ENCODE measurements at places on chromosomes 6 and 20.

DNA sequence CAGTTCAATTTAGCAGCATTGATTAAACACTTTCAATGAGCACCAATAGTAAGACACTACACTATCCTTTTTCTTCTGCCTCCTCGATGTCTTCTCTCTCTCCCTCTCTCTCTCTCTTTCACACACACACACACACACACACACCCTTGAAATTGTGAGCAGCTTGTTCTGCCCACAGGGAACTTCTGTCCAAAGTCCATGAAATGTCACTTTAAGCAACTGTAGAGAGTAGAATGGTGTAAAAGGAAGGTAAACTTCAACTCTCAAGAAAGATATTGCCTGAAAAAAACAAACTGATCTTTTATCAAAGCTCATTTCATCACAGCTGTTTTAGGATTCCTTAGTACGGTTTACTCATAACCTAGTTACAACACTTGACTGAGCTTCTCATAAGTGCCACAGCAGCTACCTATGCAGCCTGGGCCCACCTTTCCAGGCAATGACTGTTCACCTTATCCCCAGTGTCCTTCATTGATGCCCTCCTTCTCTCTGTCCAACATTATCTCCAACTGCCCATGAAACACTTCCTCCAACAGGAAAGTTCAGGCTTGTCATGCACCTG lies 107.0 kb downstream of the TNFRSF21 start:
- DNase-seq, result no peak

DNA sequence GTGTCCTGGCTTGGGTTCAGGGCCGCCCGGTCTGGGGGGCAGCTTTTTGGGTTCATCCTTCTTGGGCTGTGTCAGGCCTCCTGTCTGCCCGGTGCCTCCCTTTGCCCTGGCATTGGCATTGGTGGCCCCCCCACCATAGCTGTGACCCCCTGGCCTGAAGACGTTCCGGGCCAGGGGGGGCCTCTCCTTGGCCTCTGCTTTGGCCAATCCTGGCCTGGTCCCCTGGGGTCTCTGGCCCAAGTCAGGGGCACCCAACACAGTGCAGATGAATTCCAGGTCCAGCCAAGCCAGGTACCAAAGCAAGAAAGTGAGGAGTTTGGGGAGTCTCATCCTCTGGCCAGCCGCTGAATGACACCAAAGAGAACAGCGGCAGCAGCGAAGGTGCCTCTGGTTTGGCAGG lies 429 bp downstream of the GDF5 start:
- no peak for DNase-seq

GRCh38 chr6:125834348-125834747 lies 43.6 kb downstream of the NCOA7 start:
- no peak for DNase-seq

DNA sequence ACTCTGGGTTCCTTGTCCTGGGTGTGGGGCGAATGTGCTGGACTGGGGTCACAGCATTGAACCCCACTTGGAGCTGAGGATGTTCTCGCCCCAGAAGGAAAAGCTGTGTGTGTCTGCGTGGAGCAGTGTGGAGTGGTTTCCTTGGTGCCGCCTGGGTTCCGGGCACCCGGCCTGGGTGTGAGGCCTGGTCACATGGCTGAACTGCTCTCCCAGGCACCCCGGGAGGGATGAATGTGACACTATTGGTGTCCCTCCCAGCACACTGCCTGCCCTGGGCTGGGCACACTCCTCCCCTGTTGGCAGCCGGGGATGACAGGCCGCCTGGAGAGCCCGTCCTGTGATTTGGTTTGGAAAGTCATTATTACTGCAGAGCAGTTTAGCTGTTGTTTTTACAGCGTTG lies 12.3 kb downstream of the MYT1 start:
- no peak for DNase-seq

DNA sequence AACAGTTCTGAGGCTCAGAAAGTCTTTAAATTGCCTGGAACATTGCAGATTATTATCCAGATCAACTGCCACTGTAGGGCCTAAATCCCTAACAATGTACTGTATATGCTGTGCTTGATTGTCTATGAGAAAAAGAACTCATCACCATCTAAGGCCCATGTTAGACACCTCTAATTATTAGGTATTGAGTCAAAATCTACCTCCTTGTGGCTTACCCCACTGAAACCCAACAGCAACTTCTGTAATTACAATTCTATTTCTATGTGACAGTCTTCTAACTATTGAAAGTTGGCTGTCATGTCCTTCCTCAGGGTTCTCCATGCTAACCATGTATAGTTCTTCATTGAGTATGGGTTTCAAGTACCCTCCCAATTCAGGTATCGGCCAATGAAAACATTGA lies 13.9 kb downstream of the MCM9 start:
- no peak for DNase-seq

DNA sequence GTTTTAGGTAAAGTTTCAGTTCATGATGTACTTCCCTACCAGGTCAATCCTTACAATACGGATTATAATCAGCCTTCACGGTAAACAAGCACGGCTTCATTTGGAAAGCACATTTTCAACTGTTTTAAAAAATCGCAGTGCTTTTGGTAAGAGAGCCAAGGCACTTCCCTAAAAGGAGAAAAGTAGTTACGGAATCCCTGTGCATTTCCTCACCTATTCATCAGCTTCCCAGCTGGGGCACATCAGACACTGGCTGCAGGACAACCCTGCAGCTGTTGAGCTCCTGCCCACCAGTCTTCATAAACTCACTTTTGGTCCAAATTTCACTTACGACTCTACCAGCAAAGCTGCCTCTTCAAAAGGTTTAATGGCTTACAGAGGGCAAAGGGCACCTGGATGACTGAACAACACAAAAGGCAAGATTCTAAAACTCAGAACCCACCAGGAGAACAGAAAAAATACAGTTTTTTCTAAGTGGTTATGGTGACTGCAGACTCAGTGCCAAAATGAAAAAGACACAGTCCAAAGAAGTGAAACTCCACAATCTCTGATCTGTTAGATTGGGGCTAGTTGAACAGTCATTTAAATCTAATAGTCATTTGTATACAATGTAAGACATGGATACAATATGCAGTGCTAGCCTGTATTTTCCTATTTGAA lies 7.5 kb downstream of the SNX5 start:
- no peak for DNase-seq

DNA sequence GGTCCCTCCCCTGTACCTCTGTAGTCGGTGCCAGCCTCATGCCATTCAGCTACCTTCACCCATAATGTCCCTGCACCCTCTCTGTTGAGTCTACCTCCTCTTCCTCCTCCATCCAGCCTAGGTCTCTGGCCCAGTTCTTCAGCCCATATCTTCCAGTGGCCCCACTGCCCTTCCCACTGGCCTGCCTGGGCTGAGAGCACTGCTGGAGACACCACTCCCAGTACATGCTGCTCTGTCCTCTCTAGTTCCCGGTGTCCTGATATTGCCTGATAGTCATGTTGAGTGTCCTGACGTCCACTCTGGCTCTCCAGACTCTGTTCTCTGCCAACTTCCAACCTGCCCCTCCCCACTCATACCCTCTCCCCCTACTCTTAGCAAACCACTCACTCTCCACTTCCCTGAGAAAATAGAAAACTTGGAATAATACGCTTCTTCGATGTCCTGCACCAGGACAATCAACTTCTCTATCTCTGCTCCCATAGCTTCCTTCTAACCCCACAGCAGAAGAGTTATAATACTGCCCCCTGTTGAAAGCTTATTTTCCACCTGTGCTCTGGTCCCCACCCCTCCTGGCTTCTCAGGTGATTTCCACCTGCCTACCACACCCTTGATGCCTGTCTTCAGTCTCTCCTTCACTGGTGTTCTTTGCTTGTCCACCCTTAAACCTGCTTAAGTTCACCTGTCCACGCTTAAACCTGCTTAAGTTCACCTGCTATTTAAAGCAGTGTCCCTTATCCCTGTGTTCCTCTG lies 19.8 kb downstream of the SLC22A3 start:
- no peak for DNase-seq

- DNase-seq, result no peak
Measured at GRCh38 chr20:58436868-58437645, 48.0 kb downstream of the VAPB start.

DNA sequence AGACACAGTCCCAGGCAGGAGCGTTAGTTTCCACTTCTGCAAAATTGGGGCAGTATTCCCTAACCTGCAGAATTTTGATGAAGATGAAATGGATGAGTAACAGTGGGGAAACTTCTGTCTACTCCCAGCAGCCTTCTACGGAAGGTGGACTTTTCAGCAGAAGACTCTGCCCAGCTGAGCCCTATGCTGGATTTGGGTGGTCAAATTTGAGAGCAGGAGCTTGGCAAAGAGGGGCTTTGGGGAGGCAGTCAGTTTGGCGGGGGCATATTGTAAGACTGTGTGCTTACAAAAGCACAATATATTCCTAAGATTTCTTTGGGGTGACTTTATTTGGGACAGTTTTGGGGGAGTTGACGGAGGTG lies 5.4 kb upstream of the SDCBP2 start:
- DNase-seq, result no peak

DNA sequence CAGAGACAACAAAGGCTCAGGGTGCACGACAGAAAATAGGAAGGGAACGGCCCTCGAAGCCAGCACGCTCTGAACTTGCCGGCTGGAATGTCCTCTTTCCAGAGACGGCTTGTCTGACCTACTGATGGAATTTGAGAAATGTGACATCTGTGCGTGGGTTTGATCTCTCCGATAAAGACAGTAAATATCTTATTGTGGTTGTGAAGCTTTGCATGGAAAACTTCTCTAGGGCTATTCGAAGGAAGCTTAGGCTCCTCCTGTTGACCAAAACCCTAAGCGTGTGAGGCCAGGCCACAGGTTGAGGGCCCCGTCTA lies 247.3 kb downstream of the ZNF217 start:
- DNase-seq, result no peak

- no peak for DNase-seq
Measured at GRCh38 chr6:20172842-20173456, 39.3 kb downstream of the MBOAT1 start.

DNA sequence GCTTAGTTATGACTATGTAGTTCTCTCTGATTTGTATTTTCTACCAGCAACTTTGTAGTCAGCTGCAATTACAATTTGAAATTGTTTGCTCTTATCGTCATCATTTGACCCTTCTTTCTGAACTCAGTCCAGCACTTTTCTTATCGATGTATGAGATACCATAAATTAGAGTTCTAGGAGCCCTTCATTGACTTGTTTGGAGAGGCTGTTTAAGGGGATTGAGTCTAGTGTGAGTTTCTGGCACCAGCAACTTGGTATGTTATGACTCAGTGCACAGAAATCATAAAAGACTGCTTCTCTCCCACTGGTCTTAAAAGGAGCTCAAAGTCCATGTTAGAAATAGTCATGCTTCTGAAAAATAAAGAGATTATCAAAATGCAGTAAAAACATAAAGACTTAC lies 190.3 kb downstream of the TENT5A start:
- no peak for DNase-seq

- no peak for DNase-seq
Measured at GRCh38 chr20:12318043-12318442, 400.4 kb downstream of the BTBD3 start.

GRCh38 chr6:6886886-6887285 lies 220.9 kb upstream of the RREB1 start:
- DNase-seq, result no peak

DNA sequence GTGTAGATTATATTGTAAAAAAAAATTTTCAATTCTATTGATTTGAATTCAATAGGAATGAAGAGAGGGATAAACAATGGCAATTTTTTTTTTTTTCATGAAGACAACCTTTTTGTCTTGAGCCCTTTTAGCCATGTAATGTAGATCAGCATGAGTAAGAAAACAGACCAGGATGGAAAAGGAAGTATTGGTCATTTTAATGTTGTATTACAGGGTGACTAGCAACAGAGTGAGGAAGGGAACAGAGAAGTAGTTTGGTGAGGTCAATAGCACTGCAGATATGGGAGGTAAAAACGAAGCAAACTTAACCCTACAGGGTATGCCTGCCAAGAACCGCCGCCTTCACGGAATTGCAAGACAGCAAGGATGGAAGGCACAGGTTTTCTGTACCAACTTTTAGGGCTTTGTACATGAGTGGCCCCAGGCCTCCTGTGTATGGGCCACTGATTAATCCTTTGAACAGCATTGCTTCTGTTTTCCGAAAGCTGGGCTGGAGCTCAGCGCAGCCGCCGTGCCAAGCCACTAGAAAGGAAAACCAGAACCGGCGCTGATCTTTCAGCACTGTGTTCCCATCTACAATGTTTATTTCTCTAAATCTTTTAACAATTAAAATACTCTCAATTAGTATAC lies 383.7 kb downstream of the CENPW start:
- DNase-seq, result no peak

DNA sequence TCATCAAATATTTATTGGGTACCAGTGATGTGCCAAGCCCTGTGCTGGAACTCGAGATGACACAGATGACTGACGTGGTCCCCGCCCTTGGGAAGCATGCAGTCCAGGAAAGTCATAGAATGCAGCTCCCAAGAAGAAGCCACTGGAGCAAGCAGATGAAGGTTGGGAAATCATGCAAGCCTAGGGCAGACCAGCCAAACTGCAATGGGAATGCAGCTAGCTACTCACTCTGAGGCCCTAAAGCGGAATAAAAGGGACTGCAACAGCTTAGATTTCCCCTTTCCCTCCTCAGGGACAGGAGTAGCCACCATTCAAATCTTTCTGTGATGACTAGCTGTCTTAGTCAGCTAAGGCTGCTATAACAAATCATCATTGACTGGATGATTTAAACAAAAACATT lies 152.2 kb downstream of the MAFB start:
- no peak for DNase-seq

DNA sequence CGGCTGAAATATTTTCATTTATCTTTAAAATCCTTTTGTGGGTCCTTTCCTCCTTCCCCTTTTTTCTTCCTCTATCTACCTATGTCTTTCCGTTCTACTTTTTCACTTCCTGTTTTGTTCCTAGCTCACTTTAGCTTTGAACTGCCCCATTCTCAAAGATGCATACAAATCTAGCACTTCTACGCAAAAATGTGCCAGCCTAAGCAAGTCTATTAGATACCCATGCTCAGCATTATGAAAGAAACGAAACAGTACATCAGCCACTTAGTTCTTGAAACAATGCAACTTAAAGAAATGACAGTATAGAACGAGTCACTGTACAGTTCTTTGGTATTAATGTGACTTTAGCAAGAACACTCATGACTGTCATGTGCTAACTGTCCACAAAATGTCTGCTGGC lies 47.3 kb upstream of the MARCKS start:
- DNase-seq, result peak; percentile 47

GRCh38 chr6:132412656-132413498 lies 11.6 kb upstream of the MOXD1 start:
- no peak for DNase-seq

DNA sequence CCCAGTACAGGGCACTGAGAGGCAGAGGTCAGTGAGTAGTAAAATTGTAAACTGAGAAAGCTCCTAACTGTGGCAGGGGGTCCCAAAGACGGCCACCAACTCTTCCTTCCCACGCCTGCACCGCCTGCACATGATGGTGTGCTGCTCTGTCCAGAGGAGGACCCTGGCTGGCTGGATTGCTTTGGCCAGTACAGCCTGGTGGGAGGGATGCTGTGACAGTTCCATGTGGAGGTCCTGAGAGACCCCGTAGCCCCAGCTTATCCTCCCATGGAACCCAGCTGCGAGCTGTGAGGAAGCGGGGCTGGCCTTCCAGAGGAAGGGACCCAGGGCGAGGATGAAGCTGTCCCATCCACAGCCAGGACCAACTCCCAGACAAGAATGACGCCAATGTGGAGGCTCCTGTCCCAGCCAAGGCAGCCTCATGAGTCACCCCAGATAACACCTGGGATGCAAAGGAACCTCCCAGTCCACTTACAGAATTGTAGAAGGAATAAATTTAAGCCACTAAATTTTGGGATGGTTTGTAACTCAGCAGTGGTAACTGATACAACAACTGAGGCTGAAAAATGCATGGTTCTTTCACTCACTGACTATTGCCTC lies 2.0 kb upstream of the ACSS1 start:
- no peak for DNase-seq

GRCh38 chr20:24017458-24017755 lies 28.8 kb upstream of the GGTLC1 start:
- no peak for DNase-seq

Data from hematopoietic multipotent progenitor cell treated with erythropoietin and hydrocortisone succinate and interleukin-3 and kit ligand, for 4 days (in vitro differentiated cells).